Activated T-helper 17 cell treated with anti-CD3 and anti-CD28 coated beads, Interleukin-2, amount 50 U/mL, for 72 hours (primary cell): ENCODE measurements at places on chromosomes 11 and 22. TPM values are rescaled to one million over a fixed set of nuclear protein-coding genes. Genes with fewer than 3 reads are reported as not detected.

The ACO2 gene
- total RNA-seq = 67.8 TPM

The CAPRIN1 gene
- total RNA-seq = 151 TPM

- ATAC-seq = no peak
Measured at GRCh38 chr11:101770648-101771047, 144.2 kb upstream of the CEP126 start.

GRCh38 chr22:49827271-49827852 is 311 bp downstream of the BRD1 start:
- peak; percentile 24 for ATAC-seq

DNA sequence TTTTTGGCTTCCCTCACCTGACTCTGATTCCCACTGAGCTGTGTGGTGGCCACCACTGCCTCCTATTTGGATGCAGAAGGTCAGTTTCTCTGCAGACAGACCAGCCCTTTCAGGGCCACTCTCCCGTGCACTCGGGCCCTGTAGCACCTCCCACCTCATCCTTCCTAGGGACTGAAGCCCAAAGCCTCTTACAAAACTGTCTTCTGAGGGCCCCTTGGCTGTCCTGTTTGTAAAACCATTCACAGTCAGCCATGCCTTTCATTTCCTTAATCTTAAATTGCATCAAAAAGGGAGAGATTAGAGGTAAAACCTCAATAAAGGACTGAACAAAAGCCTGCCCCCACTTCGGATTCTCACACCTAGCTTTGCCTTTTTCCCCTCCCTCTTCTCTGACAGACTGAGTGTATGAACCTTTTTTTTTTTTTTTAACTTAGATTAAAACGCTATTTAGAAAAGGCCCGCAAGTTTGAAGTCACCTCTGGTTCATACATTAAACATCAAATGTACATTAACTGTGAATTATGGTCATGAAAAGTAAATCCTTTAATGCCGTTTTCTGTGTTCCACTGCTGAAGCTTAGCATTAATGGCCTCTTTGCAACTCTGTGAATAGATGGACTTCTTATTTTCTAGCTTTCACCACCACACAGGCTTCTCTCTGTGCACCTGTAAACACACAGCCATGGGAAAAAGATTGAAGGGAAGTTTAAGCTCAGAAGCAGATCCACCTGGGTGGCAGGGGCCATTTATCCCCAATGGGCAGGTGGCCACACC is 247.2 kb upstream of the CADM1 start:
- no peak for ATAC-seq

GRCh38 chr11:21421711-21422329 is 752.4 kb downstream of the NELL1 start:
- no peak for ATAC-seq

GRCh38 chr22:31276426-31277167 is 15.7 kb downstream of the PIK3IP1 start:
- ATAC-seq = no peak

The IFITM5 gene
- total RNA-seq = not detected

DNA sequence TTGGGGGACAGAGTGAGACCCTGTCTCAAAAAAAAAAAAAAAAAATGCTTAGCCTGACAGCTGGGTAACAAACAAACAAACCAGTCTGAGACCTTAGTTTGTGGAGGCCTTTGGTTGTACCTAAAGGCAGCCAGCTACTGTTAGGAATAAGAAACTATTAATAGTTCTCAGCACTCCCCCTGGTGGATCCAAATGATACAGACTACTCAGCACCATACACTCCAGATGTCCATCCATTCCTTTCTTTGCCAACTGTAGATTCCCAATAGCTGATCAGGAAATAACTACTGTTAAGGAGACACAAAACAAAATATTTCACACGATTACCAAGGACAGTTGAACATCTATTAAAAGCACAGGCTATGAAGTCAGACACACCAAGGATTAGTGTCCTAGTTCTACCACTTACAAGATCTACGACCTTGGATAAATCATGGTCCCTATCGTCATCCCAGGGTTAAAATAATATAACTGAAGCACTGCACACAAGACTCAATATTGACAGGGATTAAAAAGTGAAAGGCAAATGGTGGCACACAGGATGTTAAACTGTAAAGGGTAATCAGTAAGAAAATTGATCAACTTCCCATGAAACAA is 17.2 kb downstream of the CLDN25 start:
- ATAC-seq = peak; percentile 52

The COMT gene
- total RNA-seq = 133 TPM

- ATAC-seq = no peak
Measured at GRCh38 chr11:7414973-7415817, 70.1 kb upstream of the OLFML1 start.

DNA sequence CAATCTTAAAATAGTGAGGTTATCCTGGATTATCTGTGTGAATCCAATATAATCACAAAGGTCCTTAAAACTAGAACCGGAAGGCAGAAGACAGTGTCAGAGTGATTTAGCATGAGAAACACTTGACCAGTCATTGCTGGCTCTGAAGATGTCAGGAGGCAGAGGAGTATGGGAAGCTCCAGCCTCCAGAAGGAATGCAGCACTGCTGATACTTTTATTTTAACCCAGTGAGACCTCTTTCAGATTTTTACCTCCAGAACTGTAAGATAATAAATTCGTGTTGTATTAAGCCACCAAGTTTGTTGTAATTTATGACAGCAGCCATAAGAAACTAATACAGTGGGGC is 134.4 kb upstream of the ZC3H12C start:
- no peak for ATAC-seq

DNA sequence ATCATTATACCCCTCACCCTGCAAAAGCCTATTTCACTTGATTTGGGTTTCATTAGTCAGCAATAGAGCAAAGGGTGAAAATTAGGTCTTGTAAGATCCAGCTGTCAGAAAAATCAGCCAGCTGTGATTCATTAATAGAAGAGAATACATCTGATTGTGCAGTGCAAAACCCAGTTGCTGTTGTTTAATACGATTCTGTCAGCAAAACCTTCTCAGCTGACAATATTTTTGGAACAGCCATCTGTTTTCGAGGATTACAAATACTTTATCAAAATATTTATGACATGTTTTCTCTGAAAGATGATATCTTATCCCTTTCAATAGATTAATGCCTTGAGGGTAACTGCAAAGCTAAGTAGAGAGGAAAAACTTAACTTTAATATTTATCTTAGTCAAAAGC is 1354.0 kb upstream of the RAG2 start:
- ATAC-seq = no peak

DNA sequence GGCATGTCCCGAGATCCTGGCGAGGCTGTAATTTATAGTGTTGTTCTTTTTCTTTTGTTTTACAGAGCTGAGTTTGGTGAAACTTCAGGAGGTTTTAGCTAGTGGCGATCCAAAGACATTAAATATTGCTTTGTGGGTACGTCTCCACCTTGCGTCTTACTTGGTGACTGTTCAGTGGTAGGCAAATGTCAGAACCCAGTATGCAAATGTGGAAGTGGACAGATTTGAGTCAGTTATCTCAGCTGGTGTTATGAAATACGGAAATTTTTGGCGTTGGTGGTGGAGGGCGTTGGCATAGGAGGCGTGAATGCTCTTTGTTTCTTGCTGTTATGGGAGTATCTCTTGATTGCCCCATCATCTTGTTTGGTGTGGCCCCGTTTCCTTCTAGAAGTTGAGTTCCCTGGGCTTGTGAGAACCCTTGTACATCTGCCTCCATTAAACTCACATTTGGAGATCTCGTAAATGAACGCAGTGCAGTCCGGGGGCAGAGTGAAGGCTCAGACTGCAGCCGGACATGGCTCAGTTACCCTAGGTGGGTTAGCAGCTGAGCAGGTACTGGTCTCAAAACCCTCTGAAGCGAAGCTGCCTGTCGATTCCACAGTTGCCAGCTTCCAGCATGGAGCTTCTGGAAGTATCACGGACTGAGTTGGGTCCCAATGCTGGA is 39.9 kb downstream of the PTPRJ start:
- peak; percentile 65 for ATAC-seq

DNA sequence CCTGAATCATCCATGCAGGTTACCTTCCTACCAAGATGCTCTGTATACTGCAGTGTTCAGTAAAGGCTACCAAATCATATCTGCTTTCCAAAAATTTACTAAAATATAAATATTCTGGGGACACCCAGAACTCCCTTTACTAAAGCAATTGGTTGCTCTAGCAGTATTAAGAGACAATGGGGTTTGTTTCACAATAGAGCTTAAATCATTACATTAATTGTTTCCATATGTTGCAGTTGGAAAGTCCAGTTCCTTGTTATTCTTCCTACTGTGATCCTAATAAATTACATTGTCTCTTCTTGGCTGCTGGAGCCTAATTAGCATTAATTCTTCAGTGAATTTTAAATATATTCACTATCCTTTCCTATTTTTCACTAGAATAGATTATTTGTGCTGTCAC is 316.0 kb upstream of the MTNR1B start:
- ATAC-seq = no peak

DNA sequence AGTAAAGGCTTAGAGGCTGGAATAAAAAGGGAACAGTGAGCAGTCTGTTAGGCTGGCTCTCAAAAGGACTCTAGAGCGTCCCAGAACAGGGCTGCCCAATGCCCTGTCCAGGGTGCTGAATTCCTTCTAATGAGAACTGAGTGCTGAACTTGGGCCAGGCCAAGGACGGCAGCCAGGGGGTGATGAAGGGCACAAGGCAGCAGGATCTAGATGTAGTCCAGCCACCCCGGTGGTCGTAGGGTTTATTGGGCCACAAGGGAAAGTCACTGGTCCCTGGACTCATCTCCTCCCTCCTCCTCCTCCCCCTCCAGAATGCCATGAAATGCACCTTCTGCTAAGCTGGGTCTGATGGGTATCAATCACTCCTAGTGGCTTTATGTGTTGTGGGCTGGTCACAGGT is 19.2 kb downstream of the NPTXR start:
- peak; percentile 52 for ATAC-seq

GRCh38 chr11:62721994-62722393 is 5.3 kb downstream of the HNRNPUL2 start:
- ATAC-seq = no peak

GRCh38 chr11:17927681-17928343 is 85.0 kb downstream of the SERGEF start:
- ATAC-seq = no peak

GRCh38 chr11:108853864-108854263 is 189.0 kb downstream of the DDX10 start:
- ATAC-seq = peak; percentile 34

GRCh38 chr11:130219148-130219547 is 59.6 kb downstream of the ST14 start:
- ATAC-seq = no peak
